ENCODE measurements at places on chromosomes 5 and 9. TPM values are rescaled to one million over a fixed set of nuclear protein-coding genes. Genes with fewer than 3 reads are reported as not detected.
A peak's percentile ranks its signal among the peaks of the same experiment; 100 is the strongest.

Gene NDFIP1
- 50.7 TPM for total RNA-seq

DNA sequence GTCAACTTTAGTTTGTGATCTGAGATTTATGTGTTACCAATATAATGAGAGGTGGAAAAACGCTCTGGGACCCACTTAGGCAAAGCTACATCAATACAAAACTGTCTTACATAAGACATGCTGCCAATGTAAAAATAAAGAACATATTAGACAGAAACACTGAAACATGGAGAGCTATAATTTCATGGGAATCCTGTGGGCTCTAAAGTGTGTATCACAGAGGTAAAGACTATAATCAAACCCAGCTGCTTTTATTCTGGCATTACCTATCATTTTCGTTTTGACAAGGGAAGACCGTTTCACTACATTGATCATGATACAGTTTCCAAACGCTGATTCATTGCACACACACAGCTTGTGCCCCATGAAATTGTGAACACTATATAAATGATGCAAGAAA lies 400.5 kb upstream of the TUSC1 start:
- no peak for DNase-seq

- DNase-seq, result no peak
These were observed 3.0 kb downstream of the NREP start for GRCh38 chr5:111753884-111754589.

DNA sequence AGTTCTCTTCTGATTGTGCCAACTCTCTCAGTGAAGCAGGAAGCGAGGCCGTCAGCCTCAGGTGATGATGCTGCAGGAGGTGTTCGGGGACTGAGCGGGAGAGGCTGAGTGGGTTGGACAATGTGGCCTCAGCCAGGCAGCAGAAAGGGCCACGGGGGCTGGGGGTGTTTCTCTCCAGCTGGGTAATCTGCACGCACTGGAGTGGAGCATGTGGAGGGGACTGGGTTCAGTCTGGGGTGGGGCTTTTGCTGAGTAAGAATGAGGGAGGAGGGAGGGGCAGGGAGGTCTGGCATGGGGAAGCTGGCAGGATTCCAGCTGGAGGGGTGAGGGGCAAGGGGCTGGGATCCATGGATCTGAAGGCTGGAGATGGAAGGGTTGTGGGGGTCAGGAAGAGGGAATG lies 60.8 kb upstream of the PHYKPL start:
- peak; percentile 13 for DNase-seq

DNA sequence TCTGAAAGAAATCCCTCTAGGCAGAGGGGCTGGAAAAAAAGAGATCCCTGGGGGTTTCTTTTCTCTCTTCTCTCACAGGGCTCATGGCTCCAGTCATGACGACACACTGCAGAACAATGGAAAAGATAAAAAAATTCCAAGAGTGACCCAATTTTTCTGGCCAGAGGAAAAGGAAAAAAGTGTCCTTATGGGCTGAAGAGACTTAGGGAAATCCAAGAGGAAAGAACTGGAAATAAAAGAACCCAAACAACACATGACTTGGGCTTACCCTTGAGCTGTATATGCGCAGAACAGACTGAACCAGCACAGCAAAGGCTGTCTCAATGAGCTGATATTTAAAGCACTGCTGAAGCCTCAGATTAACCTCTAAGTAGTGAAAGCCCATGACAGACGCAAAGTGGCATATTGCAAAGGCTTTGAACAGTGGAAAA lies 102.4 kb downstream of the SMIM23 start:
- no peak for DNase-seq

- DNase-seq, result peak; percentile 57
These were observed 6.7 kb upstream of the WNT8A start for GRCh38 chr5:138077064-138077696.

Gene PCDHA11
- total RNA-seq, result not detected

DNA sequence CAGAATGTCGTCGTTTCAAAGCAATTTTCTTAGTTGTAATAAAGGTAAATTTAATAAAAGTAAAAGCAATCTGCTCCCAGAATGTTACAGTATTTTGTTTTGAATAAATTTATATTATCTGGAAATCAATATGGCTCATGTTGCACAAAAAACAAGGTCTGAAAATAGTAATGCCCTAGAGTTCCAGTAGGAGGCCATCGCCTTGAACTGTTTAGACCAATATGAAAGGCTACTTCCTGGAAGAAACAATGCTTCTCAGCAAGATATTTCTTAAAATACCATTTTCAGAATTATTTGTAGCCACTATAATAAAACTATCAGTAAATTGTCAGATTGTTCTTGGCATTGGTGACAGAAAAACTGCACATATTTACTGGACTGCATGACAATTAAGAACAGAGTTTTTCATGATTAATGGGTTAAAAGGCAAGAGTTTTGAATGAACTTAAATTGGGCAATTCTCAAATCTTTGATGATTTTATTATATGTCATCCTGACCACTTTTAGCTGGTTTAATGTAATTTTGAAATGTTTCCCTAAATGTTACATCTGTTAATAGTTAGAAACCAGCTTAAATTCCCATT lies 153.2 kb downstream of the COMMD10 start:
- no peak for DNase-seq

Measured in Right ventricle myocardium superior (tissue), 1 donor.